ENCODE measurements at places on chromosomes 1 and 21.

DNA sequence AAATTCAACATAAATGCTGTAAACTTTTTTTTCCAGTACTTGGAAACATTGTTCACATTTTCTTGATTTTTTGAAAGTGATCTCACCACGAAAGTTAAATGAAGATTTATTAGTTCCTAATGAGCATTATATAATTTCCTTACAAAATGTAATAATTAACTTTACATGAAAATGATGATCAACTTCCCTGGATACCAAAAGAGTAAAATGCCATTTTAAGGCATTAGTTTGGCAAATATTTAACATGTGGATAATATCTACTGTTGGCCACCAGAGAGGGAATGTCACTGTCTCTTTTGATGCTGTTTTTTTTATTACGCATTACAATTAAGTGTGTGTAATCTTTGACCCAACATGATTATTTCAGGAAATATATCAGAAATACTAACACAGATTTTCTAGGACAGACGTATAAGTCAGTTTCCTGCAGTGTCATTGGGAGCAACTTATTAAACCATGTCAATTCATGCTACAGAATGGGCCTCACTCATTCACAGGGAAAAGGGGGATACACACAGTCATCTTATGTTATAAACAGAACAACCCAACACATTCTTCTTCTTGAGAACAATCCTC is 903.9 kb upstream of the ADGRL2 start:
- no peak for DNase-seq

DNA sequence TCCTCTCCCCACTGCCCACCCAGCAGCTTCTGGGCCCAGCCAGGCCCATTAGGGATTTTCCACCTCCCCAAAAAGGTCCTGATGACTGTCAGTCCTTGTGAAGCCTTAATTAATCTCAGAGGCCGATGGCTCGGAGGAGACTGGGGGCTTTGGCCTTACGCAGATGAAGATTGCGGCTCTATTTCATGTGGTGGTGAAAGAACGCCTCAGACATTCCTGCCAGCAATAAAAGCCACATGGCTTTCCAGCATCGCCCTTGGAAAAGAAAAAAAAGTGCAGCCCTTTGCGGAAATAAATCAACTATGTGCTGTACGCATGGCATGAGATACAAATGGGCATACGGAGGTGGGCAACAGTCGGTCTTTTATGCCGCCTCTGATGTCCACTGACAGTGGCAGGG is 6.6 kb upstream of the RUNX3 start:
- no peak for DNase-seq

GRCh38 chr1:19484798-19485361 is 459 bp downstream of the CAPZB start:
- DNase-seq = no peak

DNA sequence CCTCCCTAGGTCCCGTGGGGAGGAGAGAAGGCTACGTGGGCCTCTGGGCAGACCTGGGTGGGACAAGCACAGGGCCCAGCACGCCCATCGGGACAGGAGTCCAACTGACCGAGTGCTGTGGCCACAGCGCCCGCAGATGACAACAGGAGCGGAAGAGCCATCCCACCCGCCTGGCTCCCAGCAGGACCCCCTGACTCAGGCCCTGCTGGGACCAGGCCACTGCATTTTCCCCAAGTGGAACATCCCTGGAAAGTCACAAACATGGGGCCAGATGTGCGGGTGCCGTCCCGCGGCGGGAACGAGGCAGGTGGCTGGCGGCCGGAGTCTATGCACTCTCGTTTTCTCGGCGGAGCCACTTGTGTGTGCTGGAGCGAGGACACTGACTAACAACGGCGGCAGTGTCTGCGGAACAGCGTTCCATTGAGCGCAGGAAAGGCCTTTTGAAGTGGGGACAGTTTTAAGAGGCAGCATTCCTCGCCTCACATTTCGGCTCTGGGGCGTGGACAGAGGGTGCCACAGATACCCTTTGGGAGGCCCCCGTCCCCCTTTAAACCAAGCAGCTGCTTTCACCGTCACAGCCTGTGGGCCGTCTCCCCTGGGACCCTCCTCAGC is 93.7 kb upstream of the ARHGEF16 start:
- no peak for DNase-seq

- DNase-seq = no peak
Observed at GRCh38 chr1:222798975-222799374, 15.9 kb upstream of the DISP1 start.

GRCh38 chr1:183097438-183098051 is 74.3 kb downstream of the LAMC1 start:
- DNase-seq = no peak

- DNase-seq = no peak
Observed at GRCh38 chr1:183838221-183838620, 33.3 kb downstream of the RGL1 start.

DNA sequence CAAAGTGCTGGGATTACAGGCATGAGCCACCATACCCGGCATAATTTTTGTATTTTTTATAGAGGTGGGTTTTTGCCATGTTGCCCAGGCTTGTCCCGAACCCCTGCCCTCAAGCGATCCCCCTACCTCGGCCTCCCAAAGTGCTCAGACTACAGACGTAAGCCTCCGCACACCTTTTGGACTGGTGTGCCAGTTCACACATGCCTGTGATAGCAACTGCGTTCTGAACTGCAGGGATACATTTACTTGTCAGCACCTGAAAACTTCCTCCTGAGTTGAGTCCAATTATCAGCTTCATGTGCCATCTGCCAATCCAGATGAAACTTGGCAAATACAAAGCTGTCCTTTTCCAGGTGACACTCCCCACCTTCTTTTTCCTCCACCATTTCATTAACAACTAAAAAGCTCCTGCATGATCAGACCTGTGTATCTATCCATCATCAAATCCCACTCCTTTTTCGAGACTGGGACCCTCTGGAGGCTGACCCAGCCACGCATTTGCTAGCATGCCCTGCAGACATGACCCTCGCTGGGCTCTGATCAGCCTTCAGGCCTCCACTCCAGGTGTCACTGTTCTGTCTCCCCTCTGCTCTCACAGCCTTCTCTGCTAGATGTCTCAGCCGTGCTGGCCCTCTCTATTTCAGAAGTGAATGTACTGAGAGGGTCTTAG is 2.1 kb upstream of the DEGS1 start:
- no peak for DNase-seq

GRCh38 chr1:83495560-83495959 is 503.4 kb downstream of the TTLL7 start:
- DNase-seq = no peak

GRCh38 chr1:210523830-210524229 is 195.1 kb downstream of the HHAT start:
- DNase-seq = no peak

DNA sequence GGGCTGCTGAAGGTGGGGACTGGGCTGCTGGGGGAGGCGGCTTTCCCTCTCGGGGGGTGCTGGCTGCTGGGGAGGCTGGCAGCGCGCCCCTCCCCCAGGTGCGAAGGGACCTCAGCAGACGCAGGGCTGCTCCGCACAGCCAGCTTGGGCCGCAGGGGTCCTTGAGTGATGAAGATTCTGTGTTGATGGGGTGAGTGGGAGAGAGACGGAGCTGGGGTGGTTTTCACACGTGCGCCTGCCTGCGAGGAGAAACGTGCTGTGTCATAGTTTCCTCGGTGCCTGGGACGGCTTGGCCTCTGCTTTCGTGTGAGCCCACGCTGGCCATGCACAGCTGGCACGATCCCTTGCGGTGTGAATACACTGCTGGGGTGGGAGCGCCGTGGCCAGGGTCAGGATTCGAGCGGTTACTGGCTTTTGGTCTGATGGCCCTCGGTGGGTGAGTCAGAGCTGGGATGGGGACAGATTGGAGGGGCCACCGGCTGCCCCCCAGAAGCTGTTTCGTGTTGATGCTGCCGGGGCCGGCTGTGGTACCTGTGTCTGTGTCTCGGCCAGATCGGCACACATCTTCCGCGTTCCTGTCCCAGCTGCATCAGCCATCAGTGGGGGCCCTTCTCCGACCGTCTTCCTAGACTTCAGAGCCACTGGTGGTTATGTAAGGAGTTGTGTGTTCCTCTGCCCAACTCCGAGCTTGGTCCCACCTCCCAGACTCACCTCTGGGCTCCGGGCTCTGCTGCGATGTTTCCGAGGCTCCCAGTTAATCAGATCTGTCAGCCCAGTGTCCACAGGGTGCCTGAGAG is 24.9 kb downstream of the PRKCZ start:
- DNase-seq = no peak

DNA sequence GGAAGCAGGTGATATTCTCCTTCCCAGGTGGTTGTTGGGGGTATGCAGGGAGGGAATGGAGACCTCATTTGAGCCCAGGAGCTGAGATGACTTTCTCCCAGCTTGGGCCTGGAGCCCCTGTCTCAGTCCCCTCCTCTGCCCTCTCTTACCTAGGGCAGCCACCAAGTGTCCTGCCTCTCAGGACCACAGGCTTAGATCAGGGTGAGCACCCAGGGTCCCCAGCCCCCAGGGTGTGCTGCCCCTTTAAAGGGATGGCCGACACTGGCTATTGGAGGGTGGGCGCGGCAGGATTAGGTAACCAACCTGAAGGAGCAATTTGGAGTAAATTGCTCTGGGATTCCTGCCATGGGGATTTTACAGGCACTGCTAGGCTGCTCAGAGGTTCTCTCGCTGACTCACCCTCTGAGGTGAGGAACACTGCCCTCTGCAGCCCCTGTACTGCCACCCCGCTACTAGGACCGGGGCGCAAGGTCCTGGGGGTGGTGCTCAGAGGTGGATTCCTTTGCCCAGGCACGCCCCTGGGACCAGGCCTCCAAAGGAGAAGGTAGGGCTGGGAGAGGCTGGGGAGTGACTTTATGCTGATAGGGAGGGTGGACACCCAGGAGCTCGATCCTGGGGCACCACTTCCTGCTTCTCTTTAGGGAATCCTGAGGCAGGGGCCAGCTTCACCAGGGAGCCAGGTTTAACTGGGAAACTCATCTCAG is 1.5 kb downstream of the RPS6KA1 start:
- DNase-seq = no peak

DNA sequence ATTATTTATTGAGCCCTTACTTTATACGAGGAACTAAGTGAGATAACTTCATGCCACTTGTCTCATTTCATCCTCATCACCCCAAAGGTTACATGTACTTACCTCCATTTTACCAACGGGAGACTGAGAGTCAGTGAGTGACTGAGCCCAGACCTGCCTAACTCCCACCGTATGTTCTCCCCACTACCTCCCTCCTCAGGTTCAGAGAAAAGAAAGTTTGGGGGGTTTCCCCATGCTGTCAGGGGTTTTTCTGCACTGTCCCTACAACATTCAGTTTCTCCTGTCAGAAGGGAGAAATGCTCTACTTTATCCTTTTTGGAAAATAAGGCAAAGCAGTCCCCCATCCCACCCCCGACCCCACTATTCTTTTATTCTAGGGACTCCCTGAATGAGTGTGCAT is 32.9 kb downstream of the FAM78B start:
- no peak for DNase-seq

DNA sequence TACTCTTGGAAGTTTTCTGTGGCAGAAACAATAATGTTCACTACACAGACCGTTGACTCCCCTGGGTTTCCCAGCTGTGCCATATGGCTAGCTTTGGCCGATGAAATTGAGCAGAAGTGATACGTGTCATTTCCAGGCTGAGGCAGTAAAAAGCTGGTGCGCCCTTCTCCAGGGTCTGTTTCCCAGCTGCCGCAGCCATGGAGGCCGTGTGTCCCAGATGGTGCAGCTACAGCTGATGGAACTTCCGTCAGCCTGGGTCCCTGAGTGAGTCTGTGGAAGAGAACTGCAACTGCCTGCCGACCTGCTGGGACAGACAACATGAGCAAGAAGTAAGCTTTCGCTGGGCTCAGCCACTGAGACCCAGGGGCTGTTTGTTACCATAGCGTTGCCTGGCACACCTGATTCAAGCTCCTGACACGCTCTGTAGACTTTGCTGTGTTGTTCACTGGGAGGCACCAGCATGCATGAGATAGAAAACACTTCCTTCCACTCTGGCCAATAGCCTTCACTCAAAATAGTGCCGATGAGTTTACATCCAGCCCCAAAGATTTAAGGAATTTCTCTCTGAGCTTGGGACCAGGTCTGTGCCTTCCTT is 116.3 kb upstream of the SLC25A33 start:
- no peak for DNase-seq

GRCh38 chr1:173329726-173330125 is 122.6 kb upstream of the TNFSF4 start:
- no peak for DNase-seq

- no peak for DNase-seq
Observed at GRCh38 chr1:107264561-107264960, 123.7 kb downstream of the NTNG1 start.

GRCh38 chr1:8398677-8399076 is 80.8 kb downstream of the SLC45A1 start:
- DNase-seq = no peak
